HuH-7.5 (cell line): ENCODE measurements at places on chromosomes 5 and 9.

GRCh38 chr5:135443161-135443960, 3.8 kb downstream of the DCANP1 start:
- no peak for DNase-seq

DNA sequence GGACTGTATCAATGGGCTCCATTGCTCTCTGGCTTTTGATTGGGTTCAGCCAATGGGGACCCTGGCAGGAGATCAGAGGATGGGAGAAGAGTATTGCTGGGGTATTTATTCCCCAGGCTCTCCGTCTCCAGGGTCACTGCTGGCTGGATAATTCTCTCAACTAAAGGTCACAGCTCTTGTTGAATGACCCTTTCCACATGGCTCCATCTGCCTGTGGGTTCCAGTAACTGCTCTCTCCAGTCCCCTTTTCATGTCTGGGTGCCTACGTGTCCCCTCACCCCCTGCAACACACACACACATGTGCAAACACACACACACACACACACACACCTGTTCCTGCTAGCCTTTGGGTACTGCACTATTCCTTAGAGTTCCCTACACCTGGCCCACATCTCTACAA, 53.9 kb upstream of the RIC1 start:
- DNase-seq = no peak

- DNase-seq = no peak
Observed at GRCh38 chr9:129032541-129033159, 3.8 kb upstream of the MIGA2 start.

- no peak for DNase-seq
Observed at GRCh38 chr5:6181147-6181729, 197.1 kb downstream of the MED10 start.

- DNase-seq = no peak
Observed at GRCh38 chr9:123069010-123069481, 35.6 kb downstream of the GPR21 start.

DNA sequence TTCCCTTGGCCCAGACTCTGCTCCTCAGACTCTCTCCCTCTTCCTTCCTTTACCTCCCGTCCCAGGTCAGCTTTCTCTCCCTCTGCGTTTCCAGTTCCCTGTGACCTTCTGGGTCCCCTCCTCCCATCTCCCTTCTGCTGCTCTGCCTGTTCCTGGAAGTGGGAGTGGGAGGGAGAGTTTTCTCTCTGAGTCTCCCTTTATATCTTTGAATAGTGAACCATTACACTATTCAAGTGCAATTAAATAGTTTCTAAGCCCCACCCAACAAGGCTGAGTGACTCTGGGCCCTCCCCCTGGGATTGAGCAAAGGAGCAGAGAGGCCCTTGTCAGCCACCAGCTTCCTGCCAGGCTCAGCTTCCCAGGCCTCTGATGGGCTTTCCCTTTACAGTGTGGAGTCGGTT, 34.8 kb downstream of the THBS4 start:
- DNase-seq = no peak

DNA sequence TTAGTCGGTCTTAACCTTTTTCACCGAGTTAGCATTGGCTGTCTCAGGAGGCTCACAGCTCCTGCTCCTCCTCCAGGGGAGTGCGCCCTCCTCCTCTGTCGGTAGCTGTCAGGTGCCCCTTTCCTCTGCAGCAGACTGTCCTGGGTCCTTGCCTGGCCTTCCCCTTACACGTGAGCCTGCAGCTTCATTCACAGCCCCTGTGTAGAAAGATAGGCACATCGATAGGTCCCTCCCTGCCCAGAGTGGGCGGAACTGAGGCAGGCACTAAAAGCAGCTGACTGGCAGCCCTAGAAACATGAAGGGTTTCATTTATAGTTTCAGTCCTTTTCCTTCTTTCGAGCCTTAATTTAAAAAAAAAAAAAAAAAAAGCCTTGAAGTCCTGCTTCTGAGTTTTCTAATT, 17.2 kb downstream of the TENT4A start:
- DNase-seq = no peak

- DNase-seq = no peak
Observed at GRCh38 chr5:73486119-73486899, 11.9 kb upstream of the BTF3 start.

DNA sequence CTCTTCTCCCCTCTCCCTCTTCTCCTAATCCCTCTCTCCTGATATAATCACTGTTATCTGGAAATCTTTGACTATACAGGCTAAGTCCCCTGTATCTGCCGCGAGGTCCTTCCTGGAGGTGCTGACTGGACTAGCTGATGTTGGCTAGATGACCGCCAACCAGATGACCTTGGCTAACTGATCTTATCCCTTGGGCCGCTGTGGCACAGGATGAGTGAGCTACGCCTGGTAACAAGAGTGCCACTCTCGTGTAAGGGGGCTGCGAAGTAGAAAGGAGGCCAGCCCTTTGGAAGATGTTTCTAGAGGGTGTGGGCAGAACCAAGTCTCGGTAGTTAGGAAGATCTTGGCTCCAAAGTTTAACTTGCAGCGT, 345 bp upstream of the PRRC1 start:
- peak; percentile 27 for DNase-seq

DNA sequence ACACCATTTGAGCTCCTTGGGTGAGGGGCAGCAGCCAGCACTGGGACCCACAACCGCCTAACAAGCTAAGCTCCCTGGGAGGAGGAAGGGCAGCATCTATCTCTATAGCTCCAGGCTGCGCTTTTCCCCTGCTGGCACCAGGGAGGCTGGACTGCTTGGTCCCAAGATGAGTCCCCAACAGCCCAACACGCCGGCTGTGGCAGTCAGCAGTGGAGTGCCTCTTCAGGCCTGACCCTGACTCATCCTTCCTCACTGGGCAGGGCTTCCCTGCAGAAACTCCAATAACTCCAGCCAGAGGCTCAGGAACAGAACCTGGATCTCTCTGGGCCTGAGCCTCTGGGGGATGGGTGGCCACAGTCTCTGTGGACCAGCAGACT, 113.7 kb upstream of the ADAMTS16 start:
- DNase-seq = no peak

- no peak for DNase-seq
Observed at GRCh38 chr5:105684799-105685198, 1985.9 kb downstream of the EFNA5 start.

DNA sequence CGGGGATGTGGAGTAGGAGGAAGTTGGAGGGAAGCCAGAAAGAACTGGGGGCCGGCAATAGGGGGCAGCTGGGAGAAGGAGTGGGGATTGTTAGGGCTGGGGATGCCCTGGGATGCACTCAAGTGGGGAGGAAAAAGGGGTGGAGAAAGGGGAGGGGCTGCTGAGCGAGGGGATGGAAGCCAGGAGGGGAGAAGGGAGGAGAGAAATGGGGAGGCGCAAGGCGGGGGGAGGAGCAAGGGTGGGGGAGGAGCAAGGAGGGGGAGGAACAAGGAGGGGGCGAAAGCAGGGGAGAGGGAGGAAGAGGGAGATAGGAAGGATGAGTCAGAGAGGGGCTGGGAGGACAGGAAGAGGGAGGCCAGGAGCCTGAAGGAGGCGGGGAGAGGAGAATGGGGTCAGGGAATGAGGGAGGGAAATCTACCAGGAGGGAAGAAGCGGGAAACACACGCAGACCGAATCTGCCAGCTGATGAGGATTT, 1.6 kb downstream of the IRX4 start:
- DNase-seq = no peak

DNA sequence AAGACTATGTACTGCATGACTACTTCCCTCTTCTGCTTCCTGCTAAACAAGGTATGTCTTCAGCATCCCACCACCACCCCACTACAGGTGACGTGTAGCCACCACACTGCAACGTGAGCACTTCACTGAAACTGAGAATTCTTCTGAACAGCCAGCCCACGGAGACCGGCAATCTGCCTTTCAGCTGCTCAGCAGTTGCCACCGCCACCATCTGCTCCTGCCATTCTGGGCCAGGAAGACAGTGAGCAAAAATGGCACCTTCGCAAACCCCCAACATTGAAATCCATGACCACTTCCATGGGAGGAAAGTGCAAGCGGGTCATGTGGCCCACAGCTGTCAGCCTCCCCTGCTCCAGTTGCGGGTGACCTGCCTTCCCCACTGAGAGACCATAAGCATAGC, 443.4 kb upstream of the ST8SIA4 start:
- no peak for DNase-seq

DNA sequence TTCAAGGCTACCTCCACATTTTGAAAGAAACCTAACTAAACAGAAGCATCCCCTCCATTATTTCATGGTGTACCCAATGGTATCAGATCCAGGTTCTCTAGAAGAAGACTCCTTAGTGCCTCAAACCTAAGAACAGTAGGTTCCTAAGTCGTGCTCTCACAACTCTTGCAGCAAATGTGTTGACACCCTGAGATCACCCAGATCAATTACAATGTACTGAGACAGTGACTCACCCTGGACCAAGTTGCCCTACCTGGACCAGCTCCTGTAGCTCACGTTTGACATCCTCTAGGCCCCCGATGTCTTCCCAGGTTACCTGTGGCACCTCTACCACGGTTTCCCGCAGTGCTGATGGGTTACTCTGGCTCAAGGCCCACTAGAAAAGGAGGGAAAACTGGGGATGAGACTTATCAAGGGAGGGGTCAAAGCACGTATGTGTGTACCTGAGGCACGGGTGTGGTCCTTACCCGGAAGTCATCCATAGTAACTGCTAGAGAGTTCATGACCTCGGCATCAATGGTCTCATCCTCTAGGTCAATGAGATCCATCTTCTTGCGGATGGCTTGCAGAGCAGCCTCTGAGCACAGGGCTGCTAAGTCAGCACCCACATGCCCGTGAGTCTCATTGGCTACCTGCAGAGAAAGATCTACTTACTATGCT, 11.7 kb downstream of the VCP start:
- DNase-seq = no peak

- DNase-seq = no peak
Observed at GRCh38 chr9:112203536-112203935, 28.4 kb upstream of the SUSD1 start.

GRCh38 chr9:75186767-75187380, 98.6 kb downstream of the OSTF1 start:
- DNase-seq = no peak

- no peak for DNase-seq
Observed at GRCh38 chr5:93717162-93717561, 24.2 kb downstream of the POU5F2 start.

DNA sequence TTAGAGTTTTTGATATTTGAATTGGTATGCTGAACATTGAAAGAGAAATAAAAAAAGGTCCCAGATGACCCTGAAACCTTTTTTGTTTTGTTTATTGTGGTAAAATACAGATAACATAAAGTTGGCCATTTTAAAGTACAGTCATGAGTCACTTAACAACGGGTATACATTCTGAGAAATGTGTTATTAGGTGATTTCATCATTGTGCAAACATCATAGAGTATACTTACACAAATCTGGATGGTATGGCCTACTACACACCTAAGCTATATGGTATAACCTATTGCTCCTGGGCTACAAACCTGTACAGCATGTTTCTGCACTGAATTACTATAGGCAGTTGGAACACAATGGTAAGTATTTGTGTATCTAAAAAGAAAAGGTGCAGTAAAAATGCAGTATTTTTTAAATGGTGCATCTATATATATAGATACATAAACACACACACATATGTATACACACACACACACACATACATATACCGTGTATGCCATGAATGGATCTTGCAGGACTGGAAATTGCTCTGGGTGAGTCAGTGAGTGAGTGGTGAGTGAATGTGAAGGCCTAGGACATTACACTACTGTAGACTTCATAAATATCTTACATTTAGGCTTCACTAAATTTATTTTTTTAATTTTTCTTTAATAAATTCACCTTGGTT, 31.0 kb downstream of the TTC1 start:
- DNase-seq = no peak

GRCh38 chr9:117775591-117775990, 71.4 kb downstream of the TLR4 start:
- DNase-seq = no peak

DNA sequence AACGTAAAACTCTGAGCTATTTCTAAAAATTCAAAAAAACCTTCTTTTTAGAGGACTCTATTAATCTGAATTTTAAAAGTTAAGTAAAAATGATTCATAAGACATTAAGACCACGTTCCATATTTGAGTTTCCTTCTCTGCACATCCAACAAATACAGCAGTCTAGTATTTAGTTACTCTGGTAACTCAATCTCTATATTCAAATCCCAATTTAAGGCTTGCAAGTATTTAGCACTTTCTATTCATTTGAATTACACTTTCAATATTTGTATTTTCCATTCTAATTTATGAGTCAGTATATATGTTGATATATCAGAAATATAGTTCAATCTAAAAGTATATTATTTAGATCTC, 17.7 kb downstream of the RFX3 start:
- no peak for DNase-seq

- peak; percentile 49 for DNase-seq
Observed at GRCh38 chr9:32571969-32572899, 725 bp downstream of the NDUFB6 start.

DNA sequence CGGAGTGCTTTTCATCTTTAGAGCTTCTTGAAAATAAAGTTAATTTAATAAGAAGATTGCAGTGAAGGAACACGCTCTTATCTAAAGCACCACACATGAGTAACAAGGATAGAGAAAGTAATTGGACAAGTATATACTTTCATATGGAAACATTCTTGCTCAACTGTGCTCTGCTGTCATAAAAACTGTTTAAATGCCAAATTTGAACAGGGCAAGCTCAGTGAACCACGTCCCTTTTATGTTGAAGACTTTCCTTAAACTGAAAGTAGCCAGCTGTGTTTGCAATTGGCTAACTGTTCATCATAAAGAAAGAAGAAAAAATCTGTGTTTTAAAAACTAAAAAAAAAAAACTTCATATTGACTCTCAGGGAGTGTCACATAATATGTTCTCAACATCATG, 1610.7 kb upstream of the C9orf72 start:
- no peak for DNase-seq

DNA sequence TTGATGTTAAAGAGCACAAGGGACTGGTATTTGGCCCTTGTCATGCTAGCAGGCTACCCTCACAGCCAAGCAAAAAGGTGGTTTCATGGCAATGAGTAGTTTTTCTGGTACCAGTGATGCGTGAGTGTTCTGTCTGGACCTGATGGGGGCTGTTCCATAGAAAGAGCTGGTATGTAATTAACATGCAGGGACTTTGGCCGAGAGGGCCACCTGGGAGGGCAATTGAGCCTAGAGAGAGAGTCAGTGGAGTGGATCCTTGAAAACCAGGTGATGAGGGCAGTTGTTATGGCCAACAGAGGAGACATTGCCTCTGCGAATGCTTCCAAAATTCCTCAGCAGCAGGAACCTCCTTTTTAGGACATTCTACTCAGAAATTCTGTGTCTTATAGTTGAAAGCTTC, 383.3 kb downstream of the PSAT1 start:
- no peak for DNase-seq

GRCh38 chr9:112012026-112012902, 115.7 kb downstream of the UGCG start:
- peak; percentile 30 for DNase-seq

- DNase-seq = no peak
Observed at GRCh38 chr9:87959916-87960581, 14.3 kb downstream of the CDK20 start.

DNA sequence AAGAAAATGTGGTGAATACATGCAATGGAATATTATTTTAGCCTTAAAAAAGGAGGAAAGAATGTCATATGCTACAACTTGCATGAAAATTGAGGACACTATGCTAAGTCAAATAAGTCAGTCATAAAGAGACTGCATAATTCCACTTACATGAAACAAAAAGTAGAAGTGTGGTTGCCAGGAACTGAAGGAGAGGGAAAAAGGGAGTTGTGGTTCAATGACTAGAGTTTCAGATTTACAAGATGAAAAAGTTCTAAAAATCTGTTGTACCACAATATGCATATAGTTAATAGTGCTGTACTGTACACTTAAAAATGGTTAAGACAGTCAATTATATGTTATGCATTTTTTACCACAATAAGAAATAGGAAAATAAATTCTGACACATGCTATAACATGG, 95.4 kb downstream of the SLC44A1 start:
- no peak for DNase-seq
